ENCODE measurements at places on chromosomes 4 and X. TPM values are rescaled to one million over a fixed set of nuclear protein-coding genes. Genes with fewer than 3 reads are reported as not detected.

Gene TNMD
- total RNA-seq: not detected

Gene ATOH1
- not detected for total RNA-seq

Gene S100P
- total RNA-seq: not detected

Gene NEUROG2
- total RNA-seq: not detected

Gene TLR3
- 0.72 TPM for total RNA-seq

Data from endothelial cell of coronary artery (primary cell).